ENCODE measurements at places on chromosomes 16 and 17.

DNA sequence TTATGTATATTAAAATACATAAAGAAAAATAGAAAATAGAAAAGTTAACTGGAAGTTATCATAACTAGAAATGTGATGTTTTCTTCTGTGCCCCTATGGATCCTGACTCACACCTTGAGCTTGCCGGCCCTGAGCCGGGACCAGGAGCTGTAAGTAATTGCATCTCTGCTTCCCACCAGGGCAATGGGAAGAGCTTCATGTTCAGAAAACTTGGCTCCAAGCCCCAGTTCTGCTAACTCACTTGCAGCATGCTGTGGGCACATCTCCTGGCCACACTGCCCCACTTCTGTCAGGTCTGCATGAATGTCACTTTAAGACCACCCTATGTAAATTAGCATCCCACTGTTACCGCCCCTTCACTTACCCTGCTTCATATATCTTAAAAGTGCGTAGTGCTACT lies 37.2 kb downstream of the GNAO1 start:
- DNase-seq: no peak

GRCh38 chr16:7742626-7743025 lies 410.0 kb downstream of the RBFOX1 start:
- DNase-seq: no peak

GRCh38 chr17:36942019-36942599 lies 4.8 kb downstream of the LHX1 start:
- DNase-seq: no peak

DNA sequence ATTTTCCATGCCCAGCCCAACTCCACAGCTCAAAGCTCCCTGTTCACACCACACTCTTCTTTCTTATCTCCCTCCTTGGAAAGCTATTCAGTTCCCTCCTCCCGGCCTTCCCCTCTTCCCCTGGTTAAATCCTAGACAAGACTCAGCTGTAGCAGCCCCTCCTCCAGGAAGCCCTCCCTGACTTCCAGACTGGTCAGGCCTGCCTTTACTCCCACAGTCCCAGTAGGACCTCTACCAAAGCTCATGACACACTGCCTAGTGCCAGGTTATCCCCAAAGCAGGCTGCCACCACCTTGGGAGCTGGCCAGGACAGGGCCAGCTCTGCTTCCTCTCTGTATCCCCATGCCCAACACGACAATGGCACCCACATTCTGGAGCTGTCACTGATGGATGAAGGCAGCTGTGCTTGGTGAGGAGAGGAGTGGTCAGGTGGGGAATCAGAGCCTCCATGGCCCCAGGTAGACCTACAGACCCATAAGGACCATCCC lies 50.0 kb downstream of the BEAN1 start:
- DNase-seq: no peak

DNA sequence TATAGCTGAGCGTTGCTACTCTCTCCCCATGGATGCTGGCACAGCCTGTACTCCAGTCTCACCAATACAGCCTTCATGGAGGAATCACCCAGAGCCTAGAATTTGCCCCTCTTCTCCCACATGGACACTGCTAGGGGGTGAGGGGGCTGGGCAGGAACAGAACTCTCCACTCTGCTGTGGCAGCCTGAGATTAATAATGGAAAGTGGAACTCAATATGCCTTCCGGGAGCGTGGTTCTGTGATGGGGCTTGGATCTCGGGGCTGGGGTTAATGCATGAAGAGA lies 1.2 kb downstream of the SLC9A5 start:
- DNase-seq: no peak

DNA sequence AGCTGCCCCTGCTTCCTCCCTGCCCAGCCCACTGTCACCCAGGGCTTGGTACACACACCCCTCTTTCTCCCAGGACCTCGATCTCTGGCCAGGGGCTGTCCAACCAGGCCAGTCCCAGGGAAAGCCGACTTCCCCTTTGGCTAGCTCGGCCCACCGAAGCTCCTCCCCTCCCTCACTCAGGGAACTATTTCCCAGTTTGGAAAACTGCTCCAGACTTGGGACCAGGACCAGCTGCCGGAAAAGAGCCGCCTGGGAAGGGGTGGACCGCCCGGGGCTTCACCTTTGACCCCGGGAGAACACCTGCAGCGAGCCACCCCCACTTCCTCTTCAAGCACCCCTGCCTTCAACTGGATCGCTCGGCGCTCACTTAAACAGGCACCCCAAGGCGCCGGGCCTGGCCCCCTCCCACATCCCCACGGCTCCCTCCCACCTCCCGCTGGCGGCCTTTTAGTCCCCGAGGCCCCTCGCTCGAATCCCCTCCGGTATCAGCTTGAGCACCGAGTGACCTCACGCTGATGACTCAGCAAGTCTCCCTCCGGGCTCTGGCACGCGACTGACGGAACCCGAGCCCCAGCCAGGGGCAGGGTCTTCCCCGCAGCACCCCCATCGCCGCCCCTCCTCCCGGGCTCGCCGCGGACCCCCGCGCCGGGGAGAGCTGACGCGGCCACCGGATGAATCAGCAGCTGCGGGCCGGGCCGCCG lies 934 bp downstream of the MAFG start:
- peak; percentile 86 for DNase-seq

GRCh38 chr16:71761097-71761496 lies 36.6 kb upstream of the PHLPP2 start:
- no peak for DNase-seq
